Thymus (tissue), 14 donors: ENCODE measurements at places on chromosomes 3 and 15. TPM values are rescaled to one million over a fixed set of nuclear protein-coding genes. Genes with fewer than 3 reads are reported as not detected.

THSD4 gene
- total RNA-seq = 2.2 TPM

SAMD7 gene
- not detected for total RNA-seq

TMEM158 gene
- 0.66 TPM for total RNA-seq

CELF6 gene
- 0.99 TPM for total RNA-seq

CPLX3 gene
- 0.05 TPM for total RNA-seq

DUOX1 gene
- 0.61 TPM for total RNA-seq

SAMMSON gene
- total RNA-seq = under 0.01 TPM

CHRNB4 gene
- 0.47 TPM for total RNA-seq

RARB gene
- 1.7 TPM for total RNA-seq

IL12A gene
- total RNA-seq = 0.52 TPM

C3orf22 gene
- not detected for total RNA-seq

KIAA1143 gene
- total RNA-seq = 34.6 TPM

CPNE9 gene
- 0.14 TPM for total RNA-seq

RBP2 gene
- 0.09 TPM for total RNA-seq

DLEC1 gene
- total RNA-seq = 0.09 TPM

ATP2C1 gene
- 40.6 TPM for total RNA-seq

ROPN1B gene
- not detected for total RNA-seq

CPA3 gene
- total RNA-seq = 6.3 TPM

AKAP13 gene
- total RNA-seq = 63.8 TPM

GPR27 gene
- total RNA-seq = 0.05 TPM

MUC13 gene
- total RNA-seq = 0.05 TPM
